Stimulated activated CD4-positive, alpha-beta T cell treated with anti-CD3 and anti-CD28 coated beads, Interleukin-4, amount 100 ng/mL, for 24 hours (primary cell): ENCODE measurements at places on chromosomes 5 and 9.

DNA sequence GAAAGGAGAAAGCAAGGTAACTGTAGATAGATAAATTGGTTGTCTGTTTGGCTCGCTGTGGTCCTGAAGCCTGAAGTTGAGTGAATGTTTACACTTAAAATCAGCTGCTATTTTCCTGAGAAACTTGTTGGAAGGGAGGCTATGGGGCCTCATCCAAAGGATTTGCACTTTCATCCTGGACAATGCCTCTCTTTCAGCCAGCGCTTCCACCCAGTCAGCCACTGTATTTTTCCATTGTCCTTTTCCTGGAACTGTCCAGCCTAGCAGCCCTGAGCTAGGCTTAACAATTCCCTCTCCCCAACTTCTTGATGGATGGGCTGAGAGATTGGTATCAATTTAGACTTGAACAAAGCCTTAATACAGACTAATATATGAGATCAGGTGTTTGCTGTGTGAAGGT lies 429.2 kb downstream of the DMAC1 start:
- no peak for DNase-seq

GRCh38 chr9:123834218-123834888 lies 95.6 kb downstream of the DENND1A start:
- DNase-seq = no peak

DNA sequence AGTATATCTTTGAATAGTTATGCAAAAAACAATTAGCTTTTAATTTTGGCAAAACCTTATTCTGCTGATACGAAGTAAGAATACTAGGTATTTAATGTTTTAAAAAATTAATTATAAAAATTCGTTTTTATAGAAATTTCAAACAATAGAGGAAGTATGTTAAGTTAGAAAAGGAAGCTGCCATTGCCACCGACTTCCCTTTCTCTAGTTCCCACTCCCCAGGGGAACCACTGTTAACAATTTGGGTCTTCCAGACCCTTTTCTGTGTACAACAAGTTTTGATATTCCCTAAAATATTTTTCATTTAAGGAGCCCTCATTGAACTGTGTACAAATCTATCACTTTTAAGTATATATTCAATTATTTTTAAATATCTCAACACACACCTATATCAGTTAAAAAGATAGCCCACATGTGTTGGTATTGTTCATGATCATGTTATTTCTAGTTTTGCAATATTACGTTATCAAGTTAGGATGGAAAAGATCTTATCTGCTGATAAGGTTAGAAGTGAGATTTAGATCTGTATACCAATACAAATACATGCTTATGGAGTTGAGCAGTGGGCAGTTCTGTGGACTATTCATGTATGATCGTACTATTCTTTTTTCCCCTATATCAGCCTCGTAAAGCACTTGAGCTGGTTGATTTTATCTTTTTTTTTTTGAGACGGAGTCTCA lies 25.9 kb downstream of the NDFIP1 start:
- no peak for DNase-seq

DNA sequence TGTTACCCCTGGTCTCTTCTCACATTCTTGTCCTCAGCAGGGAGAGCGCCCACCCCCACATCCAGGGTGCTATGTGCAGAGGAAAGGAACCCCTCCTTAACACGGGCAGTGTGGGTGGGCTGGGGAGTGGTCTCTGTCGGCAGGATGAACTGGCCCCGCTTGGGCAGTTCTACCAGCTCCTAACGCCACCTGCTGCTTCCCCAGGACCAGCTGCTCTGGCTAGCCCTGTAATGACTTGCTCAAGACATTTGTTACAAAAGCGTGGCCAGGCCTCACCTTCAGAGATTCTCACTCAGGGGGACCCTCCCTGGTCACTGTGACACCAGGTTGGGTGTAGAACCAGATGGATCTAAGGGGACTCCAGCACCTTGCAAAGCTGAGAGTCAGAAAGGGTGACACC lies 82.4 kb downstream of the HMCN2 start:
- DNase-seq = no peak

GRCh38 chr5:75331-76320 lies 16.3 kb upstream of the PLEKHG4B start:
- DNase-seq = no peak

- no peak for DNase-seq
Observed at GRCh38 chr5:178286226-178287090, 53.9 kb upstream of the PHYKPL start.

GRCh38 chr9:75239176-75239575 lies 150.9 kb downstream of the OSTF1 start:
- DNase-seq = no peak

GRCh38 chr9:88605512-88606362 lies 70.8 kb downstream of the NXNL2 start:
- DNase-seq = no peak

DNA sequence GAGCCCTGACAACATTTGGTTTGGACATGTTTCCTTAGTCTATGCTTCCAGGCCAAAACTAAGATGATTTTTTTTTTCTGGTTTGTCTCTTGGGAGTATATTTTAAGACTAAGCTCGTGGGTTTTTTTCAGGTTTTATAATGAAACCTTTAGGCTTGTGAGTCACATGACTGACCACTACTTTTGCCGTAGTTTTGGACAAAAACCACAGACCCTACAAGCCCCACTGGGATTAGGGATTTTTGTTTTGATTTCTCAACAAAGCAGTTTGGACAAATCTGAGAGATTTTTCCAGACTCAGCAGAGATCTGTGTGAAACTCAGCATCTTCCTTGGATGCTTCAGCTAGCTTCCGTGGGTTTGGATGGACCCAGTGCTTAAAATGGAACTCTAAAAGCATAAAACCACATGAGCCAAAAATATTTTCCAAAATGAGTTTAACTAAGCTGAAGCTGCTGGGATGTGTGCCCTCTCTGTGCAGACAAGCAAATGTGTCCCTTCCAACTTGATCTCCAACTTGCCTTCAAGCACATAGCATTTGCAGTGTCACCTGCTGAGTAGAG lies 70.3 kb upstream of the SMIM15 start:
- DNase-seq = no peak

DNA sequence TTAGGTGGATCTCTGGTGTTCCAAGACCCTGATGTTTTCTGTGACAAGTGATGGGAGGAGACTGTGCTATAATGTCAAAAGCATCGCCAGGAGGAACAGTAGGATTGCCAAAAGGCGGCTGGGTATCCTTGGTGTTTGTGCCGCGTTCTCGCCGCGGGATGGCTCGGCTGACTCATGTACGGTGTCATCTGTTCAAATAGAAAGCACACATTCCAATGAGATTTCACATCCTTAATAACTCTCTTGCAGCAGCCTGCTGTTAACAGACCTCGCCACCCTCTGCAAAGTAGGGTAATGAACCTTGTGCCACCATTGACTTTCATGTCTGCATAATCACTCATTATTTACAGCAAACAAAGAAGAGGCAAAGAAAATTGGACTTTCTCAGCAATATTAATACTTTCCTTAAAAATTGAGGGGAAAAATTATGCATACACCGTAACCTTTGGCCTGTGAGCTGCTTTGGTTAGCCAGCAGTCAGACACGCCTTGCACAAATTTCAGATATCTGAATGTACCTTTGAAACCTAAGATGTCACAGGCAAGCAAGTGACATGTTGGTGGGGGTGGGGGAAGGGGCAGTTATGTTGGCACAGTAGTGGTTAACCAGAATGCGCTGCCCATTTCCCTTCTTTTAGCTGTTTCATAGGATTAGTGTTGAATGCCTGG lies 289.4 kb downstream of the EFNA5 start:
- no peak for DNase-seq

- DNase-seq = no peak
Observed at GRCh38 chr5:113824307-113824706, 310.8 kb downstream of the YTHDC2 start.

DNA sequence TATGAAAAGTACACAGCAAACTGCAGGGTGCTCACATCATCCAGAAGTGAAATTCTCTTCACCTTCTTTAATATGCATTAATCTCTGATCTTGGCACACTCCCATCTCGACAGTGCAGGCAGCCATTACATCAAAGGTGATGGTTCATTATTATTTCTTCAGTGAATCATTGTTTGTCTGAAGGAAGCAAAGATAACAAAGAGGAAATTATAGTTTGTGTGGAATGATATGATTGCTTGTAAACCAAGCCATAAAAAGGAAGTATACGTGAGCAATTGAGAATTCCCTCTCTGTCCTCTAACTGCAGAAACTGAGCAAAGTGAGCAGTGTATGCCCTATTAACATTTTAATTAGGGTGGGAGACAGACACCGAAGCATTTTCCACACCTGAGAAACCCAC lies 171.6 kb upstream of the PPP1R2B start:
- no peak for DNase-seq

DNA sequence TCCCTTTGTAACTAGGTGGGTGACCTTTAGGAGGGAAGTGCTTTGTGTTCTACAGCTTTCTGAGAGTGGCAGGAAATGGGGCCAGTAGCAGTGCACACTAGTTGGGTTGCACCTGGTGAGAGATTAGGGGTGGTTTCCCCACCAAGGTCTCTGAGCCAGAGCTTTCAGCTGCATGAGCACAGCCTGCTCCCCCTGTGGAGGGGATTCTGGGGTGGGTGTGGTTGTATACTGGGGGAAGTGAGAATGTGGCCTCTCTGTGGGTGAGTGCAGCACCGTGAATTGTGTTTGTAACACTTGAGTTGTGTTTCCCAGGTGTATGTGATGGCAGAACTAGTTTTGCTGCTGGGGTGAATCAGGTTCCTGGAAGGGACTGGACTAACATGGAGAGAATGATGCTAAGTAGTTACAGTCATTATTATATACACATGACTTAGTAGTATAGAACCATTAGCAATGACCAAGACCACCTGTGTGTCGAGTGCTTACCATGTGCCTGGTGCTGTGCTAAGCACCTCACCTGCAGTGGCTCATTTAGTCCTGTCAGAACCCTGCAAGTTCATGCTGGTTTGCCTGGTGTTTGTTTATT lies 11.8 kb upstream of the CXXC5 start:
- peak; percentile 52 for DNase-seq

- no peak for DNase-seq
Observed at GRCh38 chr5:14182761-14183160, 39.6 kb downstream of the TRIO start.

DNA sequence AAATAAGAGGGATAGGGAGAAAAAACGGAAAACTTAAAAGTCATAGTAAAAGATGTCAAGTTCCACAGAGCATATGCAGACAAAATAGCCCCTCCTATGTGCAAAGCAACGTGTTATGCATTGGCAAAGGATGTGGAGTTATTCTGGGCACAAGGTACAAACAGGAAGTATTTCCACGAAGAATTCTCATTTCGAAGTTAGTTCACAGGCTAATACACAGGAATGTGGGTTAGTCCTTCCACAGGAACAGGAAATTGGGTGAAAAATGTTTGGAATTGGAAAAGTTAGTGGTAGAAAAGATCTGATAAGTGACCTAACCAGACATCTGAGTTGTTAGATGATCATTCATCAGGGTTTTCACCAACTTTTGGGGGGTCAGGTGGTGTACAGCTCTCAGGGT lies 326.6 kb downstream of the EBF1 start:
- no peak for DNase-seq

GRCh38 chr9:19424176-19424779 lies 15.5 kb downstream of the ACER2 start:
- DNase-seq = no peak

DNA sequence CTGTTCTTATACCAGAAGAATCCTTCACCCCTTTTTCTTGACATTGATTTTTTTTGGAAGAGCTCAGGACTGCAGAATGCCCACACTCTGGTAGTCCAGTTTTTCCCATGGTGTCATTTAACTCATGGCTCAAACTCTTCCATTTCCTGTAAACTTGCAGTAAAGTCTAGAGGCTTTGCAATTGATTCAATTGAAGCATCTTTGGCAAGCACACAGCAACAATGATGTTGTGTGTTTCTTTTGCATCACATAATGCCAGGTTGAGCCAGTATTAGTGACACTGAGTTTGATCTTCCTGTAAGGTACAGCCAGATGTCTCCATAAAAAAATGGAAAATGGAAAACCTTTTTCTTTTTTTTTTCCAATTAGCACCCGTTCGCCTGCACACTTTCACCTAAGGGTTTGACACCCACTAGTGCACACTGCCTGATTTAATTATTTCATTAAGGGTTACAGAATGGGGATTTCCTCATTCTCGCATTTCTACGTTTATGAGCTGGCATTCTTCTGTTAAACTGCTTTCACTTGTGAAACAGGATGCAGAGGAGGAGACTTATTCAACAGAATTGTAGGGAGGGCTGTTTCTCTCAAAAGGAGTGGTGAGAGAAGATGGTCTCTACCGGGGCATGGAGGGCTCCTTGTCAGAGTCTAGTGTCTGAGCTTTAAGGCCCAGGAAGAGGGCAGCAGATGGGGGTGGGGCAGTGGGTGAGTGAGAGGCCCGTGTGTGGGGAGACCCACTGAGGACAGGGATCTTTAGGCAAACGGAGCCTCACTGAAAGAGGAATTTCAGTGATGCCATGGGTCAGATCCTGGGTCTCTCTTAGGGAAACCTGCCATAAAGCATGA lies 2.2 kb upstream of the S1PR3 start:
- peak; percentile 18 for DNase-seq

GRCh38 chr9:16453390-16453789 lies 417.1 kb downstream of the BNC2 start:
- no peak for DNase-seq

GRCh38 chr5:94248175-94248875 lies 370.1 kb downstream of the KIAA0825 start:
- DNase-seq = no peak

GRCh38 chr9:112750764-112751055 lies 150 bp downstream of the SNX30 start:
- no peak for DNase-seq

DNA sequence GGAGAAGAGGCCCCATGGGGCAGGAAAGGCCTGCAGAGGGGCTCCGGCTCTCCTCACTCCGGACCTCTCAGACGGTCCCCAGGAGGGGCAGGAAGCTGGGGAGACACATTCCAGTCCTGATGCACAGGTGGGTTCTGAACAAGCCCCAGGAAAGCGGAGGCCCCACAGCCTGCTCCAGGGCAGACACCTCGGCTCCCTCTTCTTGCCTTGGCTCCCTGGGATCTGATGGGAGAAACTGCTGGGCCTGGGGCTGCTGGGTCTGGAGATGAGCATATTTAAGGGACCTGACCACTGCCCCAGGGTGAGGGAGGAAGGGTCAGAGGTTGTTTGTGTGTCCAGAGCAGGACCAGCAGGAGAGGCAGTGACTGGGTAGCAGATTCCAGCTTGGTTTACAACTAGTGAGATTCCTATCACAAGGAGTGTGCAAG lies 1.2 kb downstream of the CORO2A start:
- no peak for DNase-seq

DNA sequence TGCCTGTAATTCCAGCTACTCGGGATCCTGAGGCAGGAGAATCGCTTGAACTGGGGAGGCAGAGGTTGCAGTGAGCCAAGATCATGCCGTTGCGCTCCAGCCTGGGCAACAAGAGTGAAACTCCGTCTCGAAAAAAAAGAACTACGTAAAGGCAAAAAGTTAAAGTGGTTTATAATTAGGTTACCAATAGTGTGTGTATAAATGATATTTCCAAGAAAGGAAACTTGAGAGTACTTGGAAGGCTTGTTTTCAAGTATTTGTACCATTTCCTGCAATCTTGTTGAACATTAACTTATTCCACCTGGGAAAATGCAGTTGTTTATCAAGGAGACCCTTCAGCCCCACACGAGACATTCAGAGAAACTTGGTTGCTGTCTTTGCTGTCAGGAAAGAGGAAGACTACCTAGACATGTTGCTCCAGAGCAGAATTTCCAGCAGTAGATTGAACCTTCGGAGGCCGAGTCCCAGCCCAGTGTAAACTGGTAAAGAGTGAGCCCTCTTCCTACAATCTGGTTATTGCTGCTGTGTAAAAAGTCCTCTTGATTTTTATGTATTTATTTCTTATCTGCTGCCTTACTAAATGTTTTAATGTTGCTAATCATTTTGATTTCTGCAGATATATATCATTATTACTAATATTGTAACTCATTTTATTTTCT lies 30.1 kb downstream of the STXBP1 start:
- DNase-seq = no peak

GRCh38 chr5:82183828-82184227 lies 94.3 kb downstream of the RPS23 start:
- DNase-seq = no peak
